Hindlimb muscle (tissue), 1 donor: ENCODE measurements at places on chromosomes 3 and 15.
A peak's percentile ranks its signal among the peaks of the same experiment; 100 is the strongest.

DNA sequence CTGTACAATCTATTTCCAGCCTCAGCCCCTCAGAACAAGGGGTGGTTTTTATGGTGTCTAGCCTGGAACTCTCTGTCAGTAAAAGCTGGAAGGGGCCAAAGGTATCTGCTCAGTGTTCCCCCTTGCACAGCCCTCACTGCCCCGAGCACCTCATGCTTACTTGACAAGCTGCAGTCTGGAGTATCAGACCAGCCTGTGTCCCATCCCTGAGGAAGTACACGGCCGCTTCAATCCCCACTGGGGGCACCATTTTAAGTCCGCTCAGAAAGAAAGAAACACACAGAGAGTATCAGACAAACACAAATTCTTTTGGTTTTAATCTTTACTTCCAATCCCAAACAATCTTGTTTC, 32.4 kb downstream of the UMPS start:
- no peak for DNase-seq

DNA sequence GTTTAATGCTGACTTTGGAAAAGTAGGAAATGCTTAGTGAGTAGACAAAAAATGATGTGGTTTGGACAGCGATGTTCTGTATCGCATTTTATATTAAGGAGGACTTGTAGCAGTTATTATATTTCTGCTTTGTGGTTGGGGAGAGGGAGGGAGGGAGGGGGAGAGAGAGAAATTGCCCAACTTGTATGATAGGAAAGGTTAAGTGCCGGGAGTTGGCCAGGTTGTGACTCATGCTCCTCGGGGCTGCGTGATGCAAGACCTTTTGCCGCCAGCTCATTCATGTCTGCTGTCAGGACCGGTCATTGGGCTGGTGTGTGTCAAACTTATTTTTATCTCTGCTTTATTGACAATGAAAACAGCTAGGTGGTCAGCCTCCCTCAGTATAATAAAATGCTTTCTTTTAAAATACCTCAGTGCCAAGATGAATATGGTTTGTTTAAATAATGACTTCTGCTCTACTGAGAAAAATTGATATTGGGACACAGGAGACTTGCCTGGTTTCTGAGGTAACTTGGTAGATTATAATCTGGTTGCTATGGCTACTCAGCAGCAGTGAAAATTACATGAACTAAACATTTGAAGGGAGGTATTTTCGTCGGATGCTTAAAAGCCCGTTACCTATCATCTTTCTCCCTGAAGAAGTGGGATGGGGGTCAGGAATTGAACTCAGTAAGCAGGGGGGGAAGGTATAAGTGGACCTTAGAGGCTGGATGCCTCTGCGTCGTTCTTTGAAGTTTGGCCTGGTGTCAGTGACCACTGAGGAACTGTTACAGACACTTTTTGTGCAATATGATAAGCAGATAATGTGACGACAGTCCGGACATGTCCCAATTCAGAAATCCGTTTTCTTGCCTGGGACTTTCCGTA, 90.7 kb downstream of the FNDC3B start:
- peak; percentile 75 for DNase-seq

- no peak for DNase-seq
Observed at GRCh38 chr3:172307141-172307560, 141.1 kb downstream of the GHSR start.

DNA sequence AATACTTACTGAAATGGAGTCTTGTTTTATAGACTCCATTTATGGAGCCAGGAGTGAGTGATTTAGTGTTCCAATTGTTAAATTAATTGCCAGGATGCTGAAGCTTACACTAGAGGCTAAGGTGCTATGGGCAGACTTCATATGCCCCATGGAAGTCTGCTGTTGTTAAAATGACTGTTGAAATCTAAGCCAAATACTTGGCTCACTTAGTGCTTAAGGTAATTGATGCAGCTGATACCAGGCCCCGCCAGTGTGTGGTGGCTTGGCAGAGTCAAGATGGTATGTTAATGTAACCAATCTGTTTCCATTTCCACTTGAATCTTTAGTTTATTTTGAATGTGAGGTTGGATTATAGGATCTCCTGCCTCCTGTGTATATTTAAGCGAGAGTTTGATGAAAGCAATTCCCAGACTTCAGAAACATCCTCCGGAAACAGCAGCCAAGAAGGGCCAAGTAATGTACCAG, 187.1 kb downstream of the ITPR1 start:
- no peak for DNase-seq

- DNase-seq = no peak
Observed at GRCh38 chr15:27873039-27873438, 226.1 kb downstream of the OCA2 start.

DNA sequence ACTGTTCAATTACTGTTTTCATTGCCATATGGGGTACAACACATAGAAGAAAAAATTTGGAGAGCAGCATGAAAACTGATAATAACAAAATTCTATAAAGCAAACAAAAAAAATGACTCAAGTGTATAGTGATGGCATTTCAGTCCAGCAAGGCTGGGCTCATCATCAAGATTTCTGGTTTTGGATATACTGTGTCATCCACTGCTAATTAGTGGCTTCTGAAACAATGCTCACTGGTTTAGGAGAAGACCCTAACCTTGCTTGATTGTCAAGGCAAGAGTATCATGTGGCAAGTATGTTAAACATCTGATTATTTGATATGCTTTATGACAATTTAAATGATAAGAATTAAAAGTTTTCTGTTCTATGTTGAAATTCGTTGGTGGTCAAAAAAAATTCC, 96.9 kb downstream of the RFX7 start:
- no peak for DNase-seq

GRCh38 chr3:58143417-58144055, 67.2 kb downstream of the DNASE1L3 start:
- no peak for DNase-seq

- no peak for DNase-seq
Observed at GRCh38 chr3:23481011-23481615, 278.0 kb downstream of the UBE2E2 start.

DNA sequence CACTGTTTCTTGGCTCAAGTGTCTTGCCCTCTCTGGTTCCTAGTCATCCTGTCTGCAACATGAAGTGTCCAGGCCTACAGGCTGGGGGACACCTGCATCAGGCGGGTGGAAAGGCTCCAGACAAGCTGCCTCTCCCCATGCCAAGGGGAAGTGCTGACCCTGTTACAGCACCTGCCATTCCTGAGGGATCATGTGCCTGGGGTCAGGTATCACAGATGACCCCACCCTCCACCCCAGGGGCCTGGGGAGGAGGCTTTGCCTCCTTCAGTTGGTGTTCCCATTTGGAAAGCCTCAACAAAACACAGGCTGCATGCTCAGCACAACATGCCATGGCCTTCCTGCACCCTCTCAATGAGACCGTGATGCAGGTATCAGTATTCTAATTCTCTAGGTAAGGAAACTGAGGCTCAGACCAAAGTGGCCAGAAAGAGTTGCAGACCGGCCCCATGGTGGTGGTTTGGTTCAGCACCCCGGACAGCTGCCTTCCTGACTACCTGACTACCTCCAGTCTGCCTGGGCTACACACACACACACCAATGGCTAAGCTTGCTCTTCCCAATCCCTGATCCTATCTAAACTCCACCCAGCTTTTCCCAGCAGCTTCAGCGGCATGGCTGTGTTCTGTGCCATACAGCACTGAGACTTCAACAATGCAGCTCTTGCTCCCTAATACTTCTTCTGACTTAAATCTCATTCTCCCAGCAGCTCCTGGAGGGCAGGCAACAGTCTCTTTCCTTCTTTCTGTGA, 69.7 kb upstream of the LINGO1 start:
- DNase-seq = peak; percentile 21

- DNase-seq = no peak
Observed at GRCh38 chr3:69033470-69033869, 18.7 kb downstream of the TMF1 start.

GRCh38 chr3:147141516-147142288, 264.6 kb downstream of the ZIC4 start:
- no peak for DNase-seq

- no peak for DNase-seq
Observed at GRCh38 chr3:76582632-76583378, 457.1 kb upstream of the ROBO2 start.

GRCh38 chr3:172536993-172537419, 13.8 kb upstream of the TNFSF10 start:
- no peak for DNase-seq

DNA sequence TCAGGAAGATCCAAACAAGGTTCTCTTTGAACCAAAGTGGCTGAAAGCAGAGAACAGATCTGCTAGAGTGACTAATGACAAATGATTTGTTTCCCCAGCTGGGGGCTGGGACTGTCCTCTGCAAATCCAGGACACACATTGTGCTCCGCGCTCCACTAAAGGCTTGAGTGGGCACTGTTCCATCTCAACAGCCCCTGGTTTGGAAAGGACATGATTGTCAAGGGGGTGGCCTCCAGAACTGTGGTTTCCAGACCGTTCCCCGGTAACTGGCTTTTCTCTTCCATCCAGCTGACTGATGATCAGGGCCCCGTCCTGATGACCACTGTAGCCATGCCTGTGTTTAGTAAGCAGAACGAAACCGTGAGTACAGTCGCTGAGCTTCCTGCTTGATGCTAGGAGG, 91.0 kb downstream of the LRTM1 start:
- DNase-seq = no peak

GRCh38 chr15:33132722-33133345, 61.7 kb downstream of the FMN1 start:
- DNase-seq = peak; percentile 55

- no peak for DNase-seq
Observed at GRCh38 chr3:38337703-38338102, 8.9 kb upstream of the XYLB start.

- no peak for DNase-seq
Observed at GRCh38 chr3:53724566-53724965, 121.7 kb downstream of the CHDH start.
